Activated CD8-positive, alpha-beta T cell treated with anti-CD3 and anti-CD28 coated beads, Interleukin-2, amount 10 ng/mL, durations not matched to agents 7 days and 5 days (primary cell): ENCODE measurements at places on chromosomes 4 and X. TPM values are rescaled to one million over a fixed set of nuclear protein-coding genes. Genes with fewer than 3 reads are reported as not detected.

The TSPAN7 gene
- not detected for total RNA-seq

The GAGE12H gene
- not detected for total RNA-seq

The JADE1 gene
- 36.0 TPM for total RNA-seq

The XG gene
- total RNA-seq = not detected

The NIPAL1 gene
- 1.1 TPM for total RNA-seq

The PABPC5 gene
- total RNA-seq = not detected
